ENCODE measurements at places on chromosomes 6 and 20.

DNA sequence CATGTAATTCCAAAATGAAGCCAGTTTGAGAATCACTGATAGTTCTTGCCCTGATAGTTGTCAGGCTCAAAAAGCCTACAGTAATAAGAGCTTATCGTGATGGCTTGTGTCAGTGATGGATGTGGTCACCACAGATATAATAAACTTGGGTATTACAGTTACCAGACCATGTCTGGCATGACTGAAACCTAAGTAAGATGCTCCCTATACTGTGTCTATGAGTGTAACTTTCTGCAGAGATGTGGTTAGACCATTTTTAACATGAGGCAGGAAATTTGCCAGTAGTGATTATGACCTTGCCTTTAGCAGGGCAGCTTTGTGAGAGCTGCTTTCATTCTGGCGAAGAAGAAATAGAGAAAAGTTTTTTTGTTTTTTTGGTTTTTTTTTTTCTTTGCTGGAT lies 90.2 kb downstream of the ANKS1A start:
- DNase-seq: no peak

GRCh38 chr20:41905199-41905598 lies 287.0 kb upstream of the CHD6 start:
- DNase-seq: no peak

DNA sequence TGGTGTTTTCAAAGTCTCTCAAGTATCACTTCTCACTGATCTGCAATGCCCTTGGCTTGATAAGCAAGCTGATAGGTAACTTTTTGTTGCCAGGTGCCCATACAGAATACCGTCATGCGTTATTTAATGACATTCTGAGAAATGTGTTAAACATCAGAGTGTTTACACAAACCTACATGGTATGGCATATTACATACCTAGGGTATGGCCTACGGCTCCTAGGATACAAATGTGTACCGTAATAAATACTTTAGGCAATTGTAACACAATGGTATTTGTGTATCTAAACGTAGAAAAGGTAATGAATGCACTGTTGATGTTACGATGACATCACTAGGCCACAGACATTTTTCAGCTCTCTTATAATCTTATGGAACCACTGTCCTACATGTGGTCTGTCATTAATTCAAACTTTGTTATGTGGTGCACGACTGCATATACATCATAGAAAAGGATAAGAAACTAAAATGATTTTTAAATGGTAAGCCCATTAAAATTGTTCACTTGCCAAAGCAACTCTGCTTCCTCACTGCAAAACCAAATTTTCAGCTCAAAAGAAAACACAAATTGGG lies 35.7 kb downstream of the CSNK2A1 start:
- DNase-seq: no peak

- DNase-seq: no peak
These were observed 521.0 kb upstream of the ARID1B start for GRCh38 chr6:156256161-156256560.

DNA sequence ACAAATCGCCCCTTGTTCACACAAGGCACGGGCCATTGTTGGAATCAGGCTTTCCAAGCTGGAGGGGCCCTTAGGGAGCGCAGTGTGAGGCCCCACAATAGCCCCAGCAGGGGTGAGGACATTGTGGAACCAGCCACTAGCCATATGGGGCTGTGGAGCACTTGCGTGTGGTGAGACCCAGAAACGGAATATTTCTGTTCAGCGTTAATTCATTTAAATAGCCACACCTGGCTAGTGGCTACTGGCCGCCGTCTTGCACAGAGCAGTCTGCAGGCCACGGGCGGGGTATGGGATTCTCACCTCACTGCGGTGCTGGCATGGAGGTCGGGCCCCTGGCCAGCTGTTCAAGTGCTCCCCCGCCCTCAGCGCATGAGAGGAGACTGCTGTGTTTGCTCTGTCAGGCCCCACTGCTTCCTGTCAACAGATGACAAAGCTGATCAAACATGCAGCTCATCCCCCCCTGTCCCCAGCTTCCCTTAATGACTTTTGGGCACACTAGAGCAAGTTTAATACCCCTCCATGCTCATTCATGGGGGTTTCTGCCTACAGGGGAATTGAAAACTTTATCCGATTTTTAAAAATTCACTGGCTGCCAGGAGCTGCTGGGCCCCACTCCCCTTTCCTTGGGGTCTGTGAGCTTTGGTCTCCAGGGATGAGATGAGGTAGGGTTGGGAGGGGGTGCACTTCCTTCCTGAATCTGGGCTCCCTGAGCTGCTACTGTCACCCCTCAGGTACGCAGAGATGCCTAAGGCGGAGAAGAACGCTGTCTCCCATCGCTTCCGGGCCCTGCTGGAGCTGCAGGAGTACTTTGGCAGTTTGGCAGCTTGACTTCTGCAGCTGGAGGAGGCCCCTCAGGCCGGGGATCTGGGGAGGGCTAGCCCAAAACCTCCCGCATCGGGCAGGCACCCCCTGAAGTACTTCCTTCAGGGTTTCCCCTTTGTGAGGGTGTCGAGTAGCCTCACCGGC lies 13.6 kb downstream of the ITPA start:
- DNase-seq: peak; percentile 93

DNA sequence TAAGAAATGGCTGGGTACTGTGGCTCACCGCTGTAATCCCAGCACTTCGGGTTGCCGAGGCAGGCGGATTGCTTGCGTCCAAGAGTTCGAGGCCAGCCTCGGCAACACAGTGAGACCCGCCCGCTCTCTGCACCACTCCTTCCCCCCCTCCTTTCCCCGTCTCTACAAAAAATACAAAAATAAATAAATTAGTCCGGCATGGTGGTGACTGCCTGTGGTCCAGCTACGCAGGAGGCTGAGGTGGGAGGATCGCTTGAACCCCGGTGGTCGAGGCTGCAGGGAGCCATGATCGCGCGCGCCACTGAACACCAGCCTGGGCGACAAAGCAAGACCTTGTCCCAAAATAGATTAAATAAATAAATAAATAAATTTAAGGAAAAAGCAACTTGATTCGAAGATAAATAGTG lies 448 bp upstream of the RNF114 start:
- DNase-seq: no peak

DNA sequence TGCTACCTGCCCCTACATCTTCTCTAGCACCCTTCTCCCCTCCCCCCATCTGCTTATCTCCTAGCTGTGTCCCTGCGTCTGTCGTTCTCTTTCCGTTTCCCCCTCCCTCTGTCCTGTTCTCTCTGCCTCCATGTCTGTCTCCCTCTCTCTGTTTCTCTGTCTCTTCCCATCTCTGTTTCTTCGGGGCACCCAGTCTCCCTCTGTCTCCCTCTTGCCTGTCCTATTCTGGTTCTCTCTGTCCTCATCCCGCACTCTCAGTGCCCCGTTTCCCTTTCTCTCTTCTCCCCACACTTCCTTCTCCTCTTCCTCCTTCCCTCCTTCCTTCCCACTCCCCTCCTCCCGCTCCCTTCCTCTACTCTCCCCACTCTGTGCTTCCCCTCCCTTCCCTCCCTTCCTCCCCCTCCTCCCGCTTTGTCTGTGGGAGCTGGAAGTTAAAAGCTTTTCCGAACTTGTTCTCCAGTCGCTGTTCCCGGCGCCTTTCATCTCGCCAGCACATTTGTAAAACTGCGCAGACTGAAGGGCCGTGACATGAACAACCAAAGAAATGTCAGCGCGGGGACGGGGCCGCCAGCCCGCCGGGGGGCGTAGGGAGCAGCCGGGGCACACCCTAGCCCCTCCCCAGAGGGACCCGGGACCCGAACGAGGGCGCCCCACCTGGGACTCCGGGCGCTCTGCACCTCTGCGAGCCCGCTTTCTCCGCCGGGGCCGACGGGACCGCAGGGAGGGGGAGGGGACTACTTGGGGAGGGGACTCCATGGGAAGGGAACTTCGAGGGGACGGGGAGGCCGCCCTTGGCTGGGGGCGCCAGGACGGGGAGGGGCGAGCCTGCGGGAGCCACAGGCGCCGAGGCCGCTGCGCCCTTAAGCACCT lies 4.0 kb upstream of the CDH22 start:
- no peak for DNase-seq

GRCh38 chr20:38930242-38930569 lies 4.0 kb downstream of the FAM83D start:
- DNase-seq: no peak

- DNase-seq: no peak
These were observed 10.9 kb upstream of the CGA start for GRCh38 chr6:87105823-87106222.
